WTC11 (cell line): ENCODE measurements at places on chromosomes 3 and 15.

DNA sequence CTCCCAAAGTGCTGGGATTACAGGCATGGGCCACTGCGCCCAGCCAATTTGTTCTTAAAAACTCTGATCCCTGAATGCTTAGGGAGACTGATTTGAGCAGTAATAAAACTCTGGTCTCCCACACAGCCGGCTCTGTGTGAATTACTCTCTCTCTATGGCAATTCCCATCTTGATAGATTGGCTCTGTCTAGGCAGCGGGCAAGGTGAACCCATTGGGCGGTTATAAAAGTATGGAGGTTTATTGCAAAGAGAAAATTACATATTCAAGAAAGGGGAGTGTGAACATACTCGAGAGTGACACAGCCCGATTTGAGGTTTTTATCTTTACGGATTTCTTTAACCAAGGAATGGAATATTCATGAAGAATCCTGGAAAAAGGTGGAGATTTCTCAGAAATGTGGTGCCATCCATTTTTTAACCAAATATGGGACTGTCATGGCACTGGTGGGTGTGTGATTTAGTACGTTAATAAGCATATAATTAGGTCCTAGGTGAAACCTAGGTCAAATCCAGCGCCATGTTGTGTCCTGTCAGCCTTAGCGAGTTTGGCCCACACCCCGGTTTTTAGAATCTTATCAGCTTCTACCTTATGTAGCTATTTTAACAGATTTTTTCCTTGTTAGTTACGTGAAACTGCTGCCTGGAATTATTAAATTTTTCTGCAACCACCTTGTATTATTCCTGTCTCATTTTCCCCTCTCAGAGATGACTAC, 7.2 kb upstream of the GMPS start:
- DNase-seq = no peak

DNA sequence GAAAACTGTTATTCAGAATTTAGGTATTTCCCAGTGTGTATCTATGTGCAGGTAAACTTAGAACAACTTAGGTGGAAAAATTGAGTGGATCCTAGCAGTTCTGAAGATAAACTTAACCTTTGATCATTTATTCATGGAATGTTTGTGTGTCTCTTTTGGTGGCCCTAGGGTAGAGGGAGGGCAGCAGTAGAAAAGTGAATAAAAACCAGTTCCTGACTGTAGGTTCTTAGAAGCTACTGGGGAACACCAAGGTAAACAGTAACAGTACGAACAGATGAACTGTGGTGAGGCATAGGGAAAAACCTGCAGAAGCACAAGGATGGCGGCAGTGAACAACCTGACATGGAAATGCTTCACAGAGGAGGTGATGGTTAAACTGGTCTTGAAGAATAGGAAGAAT, 2.5 kb downstream of the SNRK start:
- DNase-seq = no peak

GRCh38 chr3:76245073-76245472, 459.7 kb upstream of the ZNF717 start:
- no peak for DNase-seq

- no peak for DNase-seq
Observed at GRCh38 chr3:48885753-48886152, 12.9 kb downstream of the SLC25A20 start.
